Mucosa of descending colon (tissue), 3 donors: ENCODE measurements at places on chromosomes 3 and 15.

GRCh38 chr3:46070595-46071093 is 43.4 kb upstream of the XCR1 start:
- DNase-seq: no peak

DNA sequence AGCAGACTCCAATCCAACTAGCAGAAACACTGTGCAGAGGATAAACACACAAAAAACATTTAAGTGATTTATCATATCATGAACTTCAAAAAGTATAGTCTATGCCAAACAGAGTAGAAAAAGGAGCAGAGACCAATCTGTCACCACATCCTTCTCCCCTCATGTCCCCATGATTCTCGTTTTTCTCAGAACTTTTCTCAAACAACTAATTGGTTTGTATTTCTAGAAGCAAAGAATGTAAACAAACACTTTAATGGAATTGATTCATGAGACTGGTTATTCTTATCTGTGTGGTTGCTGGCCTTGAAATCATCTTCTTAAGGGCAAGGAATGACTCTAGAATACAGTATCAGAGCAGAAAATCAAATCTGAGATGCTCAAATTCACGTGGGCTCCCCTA is 294.2 kb upstream of the THBS1 start:
- DNase-seq: no peak

- DNase-seq: no peak
Measured at GRCh38 chr3:100096866-100097265, 17.4 kb downstream of the FILIP1L start.

GRCh38 chr3:45003859-45004258 is 22.2 kb upstream of the CLEC3B start:
- DNase-seq: no peak
